Stimulated activated CD8-positive, alpha-beta memory T cell treated with anti-CD3 and anti-CD28 coated beads, Interleukin-12 subunit alpha, Interleukin-12 subunit beta, amount 100 ng/mL, for 4 hours (primary cell): ENCODE measurements at places on chromosomes 11 and 22.

- DNase-seq: no peak
These were observed 5.8 kb downstream of the ARL14EP start for GRCh38 chr11:30328681-30329080.

GRCh38 chr22:49900441-49901230, 17.6 kb downstream of the ALG12 start:
- DNase-seq: no peak

- DNase-seq: no peak
These were observed 197.6 kb upstream of the BLID start for GRCh38 chr11:122313581-122313980.

GRCh38 chr11:46039990-46040389, 81.3 kb downstream of the PHF21A start:
- no peak for DNase-seq

GRCh38 chr22:47344414-47344813, 582.0 kb downstream of the TBC1D22A start:
- no peak for DNase-seq

DNA sequence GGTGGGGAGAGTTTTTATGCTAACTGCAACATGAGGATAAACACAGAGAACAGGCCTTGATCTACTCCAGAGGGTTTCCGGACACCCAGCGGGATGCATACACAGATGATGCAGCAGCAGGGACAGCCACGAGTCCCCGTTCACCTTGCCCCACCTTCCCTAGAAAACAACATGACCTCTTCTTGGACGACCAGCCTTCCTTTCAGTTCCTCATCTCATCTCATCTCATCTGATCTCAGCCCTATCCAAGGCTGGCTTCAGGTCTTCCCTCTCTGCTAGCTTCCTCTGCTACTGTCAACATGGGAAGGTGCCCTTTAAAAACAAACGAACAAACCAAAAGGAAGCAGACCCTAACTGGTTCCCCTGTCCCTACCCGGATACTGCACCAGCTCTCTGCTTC, 1356.2 kb downstream of the TBC1D22A start:
- DNase-seq: no peak

- no peak for DNase-seq
These were observed 392.2 kb downstream of the TBC1D22A start for GRCh38 chr22:47154621-47155081.

DNA sequence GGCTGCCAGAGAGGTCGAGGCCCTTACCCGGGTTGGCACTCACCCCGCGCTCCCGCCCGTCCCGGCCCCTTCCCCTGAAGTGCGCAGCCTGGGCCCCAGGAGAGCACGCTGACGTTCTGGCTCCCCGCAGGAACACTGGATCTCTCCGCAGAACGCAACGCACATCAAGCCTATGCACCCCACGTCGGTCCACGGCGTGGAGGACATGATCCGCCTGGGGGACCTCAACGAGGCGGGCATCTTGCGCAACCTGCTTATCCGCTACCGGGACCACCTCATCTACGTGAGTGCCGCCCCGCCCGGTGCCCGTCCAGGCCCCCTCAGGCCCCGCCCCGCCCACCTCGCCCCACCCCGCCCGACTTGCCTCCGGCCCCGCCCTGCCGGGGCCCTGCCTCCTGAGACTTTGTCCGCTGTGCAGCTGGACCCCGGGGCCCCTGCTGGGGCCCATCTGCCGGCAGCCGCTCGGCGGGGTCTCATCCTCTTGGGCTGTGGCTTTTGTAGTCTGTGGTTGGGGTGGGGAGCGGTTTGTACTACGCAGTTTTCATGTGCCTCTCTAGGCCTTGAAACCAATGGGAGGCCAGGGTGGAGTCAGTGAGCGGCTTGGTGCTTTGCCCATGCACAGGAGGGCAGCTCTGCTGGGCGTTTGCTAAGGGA, 19.7 kb downstream of the MYO7A start:
- peak; percentile 12 for DNase-seq

GRCh38 chr11:11261629-11262028, 91.4 kb downstream of the CSNK2A3 start:
- no peak for DNase-seq

DNA sequence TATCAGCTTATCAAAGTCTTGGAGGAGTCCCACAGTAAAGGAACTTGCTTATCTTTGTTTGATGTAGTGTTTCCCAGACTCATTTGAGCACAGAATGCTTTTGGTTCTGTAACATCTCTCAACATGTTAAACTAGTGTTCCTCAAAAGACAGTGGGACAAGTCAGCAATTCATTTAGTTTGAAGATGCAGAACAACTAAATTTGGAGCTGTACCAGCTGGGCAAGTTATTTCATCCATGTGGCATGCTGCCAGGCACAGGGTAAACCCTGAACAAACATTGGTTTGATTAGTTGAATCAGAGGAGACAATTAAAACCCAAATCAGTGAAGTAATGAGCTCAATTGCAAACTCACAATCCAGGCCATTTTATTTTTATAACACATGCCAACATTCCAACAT, 141.2 kb downstream of the CSNK2A3 start:
- no peak for DNase-seq

DNA sequence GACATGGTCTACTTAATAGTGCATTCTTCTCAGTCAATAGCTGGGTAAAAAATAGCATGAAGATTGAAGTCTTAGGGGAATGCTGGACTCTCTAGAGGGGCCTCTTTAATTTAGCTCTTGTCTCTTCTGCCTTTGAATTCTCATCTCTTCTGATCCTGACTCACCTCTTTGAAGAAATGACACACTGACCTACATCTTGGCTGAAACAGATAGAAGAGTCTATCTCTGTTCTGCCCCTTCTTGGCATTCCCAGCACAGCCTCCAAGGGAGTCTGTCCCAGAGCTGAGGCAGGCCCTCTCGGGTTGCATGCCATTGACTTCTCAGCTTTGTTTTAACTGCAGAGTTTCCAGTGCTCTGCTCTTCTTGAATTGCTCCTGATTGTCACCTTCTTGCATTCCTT, 55.7 kb downstream of the PTPRJ start:
- no peak for DNase-seq

- no peak for DNase-seq
These were observed 32.4 kb upstream of the ETS1 start for GRCh38 chr11:128619540-128620308.
